Activated T-cell treated with anti-CD3 and anti-CD28 coated beads for 24 hours (primary cell): ENCODE measurements at places on chromosomes 12 and 14.

DNA sequence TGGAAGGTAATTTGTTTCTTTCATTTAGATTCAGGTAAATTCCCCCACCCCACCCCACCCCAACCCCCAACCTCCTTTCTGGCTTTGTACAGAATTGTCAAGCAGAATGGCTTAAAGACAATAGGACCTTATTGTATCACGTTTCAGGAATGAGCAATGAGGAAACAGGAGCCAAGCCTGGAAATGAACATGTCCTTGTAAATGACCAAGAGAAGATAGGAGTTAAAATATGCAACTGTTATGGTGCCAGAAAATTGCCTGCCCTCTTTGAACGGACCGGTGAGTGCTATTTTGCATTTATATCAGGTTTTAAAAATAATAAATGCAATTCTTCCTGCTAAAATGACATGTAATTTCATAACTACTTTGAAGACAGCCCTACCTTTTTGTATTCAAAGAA is 141.6 kb upstream of the PELI2 start:
- DNase-seq: no peak

DNA sequence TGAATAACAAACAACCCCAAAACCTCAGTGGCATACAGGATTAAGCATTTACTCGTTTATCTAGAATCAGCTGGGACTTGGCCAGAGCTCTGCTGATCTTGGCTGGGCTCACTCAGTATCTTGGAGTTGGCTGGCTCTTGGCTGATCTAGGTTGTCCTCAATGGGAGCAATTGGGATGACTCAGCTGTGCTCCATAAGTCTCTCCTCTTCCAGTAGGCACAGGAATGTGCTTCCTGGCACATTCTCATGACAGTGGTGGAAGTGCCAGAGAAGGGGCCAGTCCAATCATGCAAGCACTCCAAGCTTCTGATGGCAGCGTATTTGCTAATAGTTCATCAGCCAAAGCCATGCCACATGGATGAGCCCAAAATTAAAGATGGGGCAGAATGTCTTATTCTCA is 41.7 kb upstream of the ANO4 start:
- no peak for DNase-seq

GRCh38 chr12:106074706-106075392 is 63.9 kb downstream of the NUAK1 start:
- DNase-seq: no peak

DNA sequence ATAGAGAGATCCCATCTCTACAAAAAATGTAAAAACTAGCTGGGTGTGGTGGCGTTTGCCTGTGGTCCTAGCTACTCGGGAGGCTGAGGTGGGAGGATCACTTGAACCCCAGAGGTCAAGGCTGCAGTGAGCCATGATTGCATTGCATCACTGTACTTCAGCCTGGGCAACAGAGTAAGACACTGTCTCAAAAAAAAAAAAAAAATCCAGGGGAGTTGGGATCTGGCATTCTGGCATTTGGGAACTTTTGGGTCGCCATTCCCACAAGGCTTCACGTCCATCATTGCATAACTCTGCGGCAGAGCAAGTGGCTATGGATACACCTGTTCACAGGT is 34.7 kb upstream of the FAM181A start:
- no peak for DNase-seq

- DNase-seq: no peak
These were observed 26.3 kb upstream of the MLXIP start for GRCh38 chr12:122052285-122052684.

GRCh38 chr12:67911789-67912188 is 77.5 kb upstream of the IFNG-AS1 start:
- no peak for DNase-seq

- no peak for DNase-seq
These were observed 73.2 kb upstream of the EGLN3 start for GRCh38 chr14:34023824-34024767.

- no peak for DNase-seq
These were observed 1.5 kb downstream of the KDM2B start for GRCh38 chr12:121579190-121579791.

DNA sequence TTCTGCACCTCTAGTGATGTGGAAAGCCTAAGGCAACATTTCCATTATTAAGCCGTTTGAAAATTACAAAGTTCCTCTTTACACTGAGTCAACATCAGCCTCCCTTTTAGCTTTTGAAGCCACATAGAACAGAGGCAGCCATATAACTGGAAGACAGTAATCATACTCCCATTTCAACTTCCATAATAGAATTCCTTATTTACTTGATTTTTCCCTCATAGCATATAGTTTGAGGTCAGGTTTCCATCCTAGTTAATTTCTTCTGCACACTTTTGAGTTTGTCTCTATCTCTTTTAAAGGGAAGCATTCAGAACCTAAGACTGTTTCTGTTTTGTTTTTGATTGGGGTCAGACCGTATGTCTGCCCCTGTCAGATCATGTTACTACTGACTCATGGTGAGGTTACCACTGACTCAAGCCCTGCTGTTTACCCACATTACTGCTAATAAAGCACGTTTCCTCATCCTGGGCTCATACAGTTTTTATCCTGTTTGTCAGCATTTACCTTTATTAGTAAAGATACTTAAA is 161.0 kb downstream of the SLC38A4 start:
- peak; percentile 13 for DNase-seq

DNA sequence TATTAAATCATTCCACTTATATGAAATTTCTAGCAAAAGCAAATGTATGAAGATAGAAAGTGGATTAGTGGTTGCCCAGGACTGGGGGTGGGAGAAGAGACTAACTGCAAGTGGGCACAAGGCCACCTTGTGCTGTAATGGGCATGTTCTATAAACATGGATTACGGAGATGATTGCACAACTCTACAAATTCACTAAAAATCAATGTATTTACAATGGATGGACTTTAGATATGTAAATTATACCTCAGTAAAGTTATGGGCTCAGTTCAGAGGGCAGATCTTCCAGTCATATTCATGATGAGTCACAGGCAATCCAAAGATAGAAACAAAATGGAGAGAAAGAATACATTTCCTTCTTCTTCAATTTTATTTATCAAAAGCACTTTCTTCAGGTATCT is 173.9 kb downstream of the NDUFA12 start:
- DNase-seq: no peak

DNA sequence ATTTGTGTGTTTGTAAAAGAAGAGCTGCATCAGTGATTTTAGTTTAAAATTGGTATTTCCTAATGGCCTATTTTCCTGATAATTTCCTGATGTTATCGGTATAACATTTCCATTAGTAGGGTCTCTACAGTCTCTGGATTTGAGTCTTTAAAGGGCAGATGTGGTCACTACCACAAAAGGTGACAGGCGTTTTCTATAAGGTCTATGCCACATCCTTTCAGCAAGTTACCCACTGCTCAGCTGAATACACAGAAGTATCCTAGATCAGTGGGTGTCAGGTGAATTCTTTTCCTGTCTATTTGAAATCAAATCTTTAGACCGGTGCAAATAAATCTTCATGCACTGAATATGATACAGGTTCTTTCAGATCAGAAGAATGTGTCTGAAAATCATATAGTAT is 90.2 kb downstream of the LIN7A start:
- DNase-seq: no peak

GRCh38 chr12:78261901-78262300 is 431.2 kb downstream of the NAV3 start:
- DNase-seq: no peak

GRCh38 chr12:20482491-20483054 is 114.2 kb downstream of the PDE3A start:
- DNase-seq: no peak

GRCh38 chr12:58310809-58311622 is 369.6 kb downstream of the ATP23 start:
- DNase-seq: no peak

DNA sequence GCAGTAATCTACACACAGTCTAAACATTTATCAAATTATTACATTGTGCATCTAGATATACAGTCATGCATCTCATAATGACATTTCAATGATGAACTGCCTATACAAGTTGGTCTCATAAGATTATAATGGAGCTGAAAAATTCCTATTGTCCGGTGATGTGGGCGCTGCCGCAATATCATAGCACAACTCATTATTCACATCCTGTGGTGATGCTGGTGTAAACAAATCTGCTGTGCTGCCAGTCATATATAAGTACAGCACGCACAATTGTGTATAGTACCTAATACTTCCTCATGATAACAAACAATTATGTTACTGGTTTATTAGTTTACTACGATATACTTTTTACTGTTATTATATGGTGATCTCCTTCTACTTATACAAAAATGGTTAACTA is 768.8 kb upstream of the NOVA1 start:
- DNase-seq: no peak

DNA sequence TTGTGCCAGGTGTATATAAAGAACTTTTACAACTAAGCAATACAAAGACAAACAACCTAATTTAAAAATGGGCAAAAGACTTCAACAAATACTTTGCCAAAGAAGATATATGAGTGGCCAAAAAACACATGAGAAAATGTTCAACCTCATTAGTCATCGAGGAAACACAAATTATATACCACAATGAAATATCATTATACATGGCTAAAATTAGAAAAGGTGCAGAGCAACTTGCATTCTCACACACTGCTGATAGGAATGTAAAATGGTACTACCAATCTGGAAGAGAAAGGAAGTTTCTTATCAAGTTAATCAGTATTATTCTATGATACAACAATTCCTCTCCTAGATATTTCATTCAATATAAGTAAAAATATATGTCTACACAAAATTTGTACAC is 131.6 kb upstream of the FRMD6 start:
- DNase-seq: no peak

GRCh38 chr12:132335179-132335756 is 5.9 kb upstream of the GALNT9 start:
- DNase-seq: no peak

DNA sequence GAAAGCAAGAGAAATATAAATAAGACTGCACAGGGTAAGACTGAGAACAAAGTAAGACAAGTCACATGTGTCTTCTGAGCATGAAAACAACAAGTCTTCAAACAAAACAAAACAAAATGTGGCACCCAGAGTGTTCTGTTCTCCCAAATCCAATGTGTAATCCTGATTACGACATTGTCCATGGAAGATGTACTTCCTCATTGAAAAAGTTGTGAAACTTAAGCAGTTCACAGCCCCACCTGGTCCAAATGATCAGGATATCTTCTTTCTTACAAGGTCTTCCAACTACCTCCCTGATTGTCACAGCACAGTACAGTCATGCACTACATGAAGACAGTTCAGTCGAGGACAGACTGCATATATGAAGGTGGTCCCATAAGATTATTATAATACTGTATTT is 23.3 kb upstream of the NEK9 start:
- DNase-seq: no peak

DNA sequence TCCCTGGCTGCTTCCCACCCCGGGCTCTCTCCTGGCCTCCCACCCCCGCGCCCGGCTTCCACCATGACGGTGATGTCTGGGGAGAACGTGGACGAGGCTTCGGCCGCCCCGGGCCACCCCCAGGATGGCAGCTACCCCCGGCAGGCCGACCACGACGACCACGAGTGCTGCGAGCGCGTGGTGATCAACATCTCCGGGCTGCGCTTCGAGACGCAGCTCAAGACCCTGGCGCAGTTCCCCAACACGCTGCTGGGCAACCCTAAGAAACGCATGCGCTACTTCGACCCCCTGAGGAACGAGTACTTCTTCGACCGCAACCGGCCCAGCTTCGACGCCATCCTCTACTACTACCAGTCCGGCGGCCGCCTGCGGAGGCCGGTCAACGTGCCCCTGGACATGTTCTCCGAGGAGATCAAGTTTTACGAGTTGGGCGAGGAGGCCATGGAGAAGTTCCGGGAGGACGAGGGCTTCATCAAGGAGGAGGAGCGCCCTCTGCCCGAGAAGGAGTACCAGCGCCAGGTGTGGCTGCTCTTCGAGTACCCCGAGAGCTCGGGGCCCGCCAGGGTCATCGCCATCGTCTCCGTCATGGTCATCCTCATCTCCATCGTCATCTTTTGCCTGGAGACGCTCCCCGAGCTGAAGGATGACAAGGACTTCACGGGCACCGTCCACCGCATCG is 1.8 kb downstream of the KCNA1 start:
- DNase-seq: no peak

DNA sequence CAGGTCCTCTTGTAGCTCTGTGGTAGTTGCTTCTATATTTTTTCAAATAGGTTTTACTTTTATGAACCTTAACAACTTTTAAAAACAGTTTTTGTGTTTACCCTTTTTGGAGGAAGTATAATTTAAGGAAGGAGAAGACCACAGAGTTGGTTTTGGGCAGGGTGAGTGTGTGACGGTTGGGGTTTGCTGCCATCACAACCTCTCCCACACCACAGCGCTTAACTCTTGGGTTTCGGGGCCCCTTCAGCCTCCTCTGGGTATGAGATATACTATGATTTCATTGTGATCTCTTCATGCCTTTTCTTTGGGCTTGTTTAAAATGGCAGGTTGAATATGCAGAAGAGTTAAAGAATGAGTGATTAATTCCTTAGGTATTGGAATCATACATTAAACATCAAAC is 228.7 kb upstream of the CRY1 start:
- no peak for DNase-seq

DNA sequence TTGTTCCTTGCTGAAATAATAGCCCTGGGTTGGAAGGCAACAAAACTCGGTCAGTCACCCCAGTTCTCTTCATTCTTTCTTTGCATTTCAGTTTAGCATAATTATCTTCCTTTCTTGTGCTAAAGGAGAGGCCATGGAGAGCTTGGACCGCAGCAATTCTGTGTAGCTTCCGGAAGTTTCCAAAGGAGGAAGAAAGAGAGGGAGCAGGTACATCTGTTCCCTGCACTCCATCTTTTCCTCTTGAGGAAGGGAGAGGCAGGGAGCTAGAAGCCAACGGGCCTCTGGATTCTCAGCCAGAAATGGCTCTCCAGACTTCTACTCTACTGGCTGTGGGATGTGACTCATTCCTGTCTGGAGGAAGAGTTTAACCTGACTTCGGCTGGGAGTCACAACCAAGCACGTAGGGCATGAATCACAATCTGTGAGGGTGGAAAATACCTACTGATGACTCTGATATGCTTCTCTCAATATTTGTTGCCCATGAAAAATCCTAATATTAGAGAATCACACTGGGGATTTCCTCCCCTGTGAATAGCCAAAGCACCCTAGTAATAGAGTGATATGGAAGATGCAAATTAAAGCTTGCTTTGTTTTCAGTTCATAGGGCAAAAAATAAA is 17.0 kb downstream of the ANO6 start:
- DNase-seq: peak; percentile 40

DNA sequence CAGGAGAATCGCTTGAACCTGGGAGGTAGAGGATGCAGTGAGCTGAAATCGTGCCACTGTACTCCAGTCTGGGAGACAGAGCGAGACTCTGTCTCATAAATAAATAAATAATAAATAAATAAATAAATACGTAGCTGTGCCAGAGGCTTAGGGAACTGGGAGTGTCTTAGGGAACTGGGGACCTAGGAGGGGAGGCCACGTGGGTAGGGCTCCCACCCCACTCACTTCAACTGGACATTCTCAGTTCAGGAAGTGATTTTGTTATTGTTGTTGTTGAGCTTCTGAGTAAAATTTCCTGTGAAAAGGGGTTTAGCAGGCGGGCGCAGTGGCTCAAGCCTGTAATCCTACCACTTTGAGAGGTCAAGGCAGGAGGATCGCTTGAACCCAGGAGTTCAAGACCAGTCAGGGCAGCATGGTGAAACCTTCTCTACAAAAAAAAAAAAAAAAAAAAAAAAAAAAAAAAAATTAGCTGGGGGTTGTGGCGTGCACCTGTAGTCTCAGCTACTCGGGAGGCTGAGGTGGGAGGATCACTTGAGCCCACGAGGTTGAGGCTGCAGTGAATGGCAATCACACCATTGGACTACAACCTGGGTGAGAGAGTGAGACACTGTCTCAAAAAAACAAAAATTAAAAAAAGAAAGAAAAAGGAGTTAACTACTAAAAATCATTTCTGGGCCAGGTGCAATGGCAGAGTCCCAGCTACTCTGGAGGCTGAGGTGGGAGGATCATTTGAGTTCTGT is 19.0 kb upstream of the ANKRD9 start:
- DNase-seq: no peak
